ENCODE measurements at places on chromosomes 2 and 18. TPM values are rescaled to one million over a fixed set of nuclear protein-coding genes. Genes with fewer than 3 reads are reported as not detected.

Gene SAG
- total RNA-seq, result not detected

Gene TRAPPC12
- 65.0 TPM for total RNA-seq

Gene NEU2
- total RNA-seq, result not detected

Gene TMEM131
- total RNA-seq, result 8.0 TPM

Gene CRIM1
- total RNA-seq, result 105 TPM

Data from bronchus fibroblast of lung (primary cell).